Left kidney (tissue), 8 donors: ENCODE measurements at places on chromosomes 2 and 18. TPM values are rescaled to one million over a fixed set of nuclear protein-coding genes. Genes with fewer than 3 reads are reported as not detected.

The L3MBTL4 gene
- 6.4 TPM for polyA plus RNA-seq

The PLEKHH2 gene
- polyA plus RNA-seq: 66.9 TPM

The SERPINB10 gene
- polyA plus RNA-seq: 0.27 TPM

The TCF4 gene
- polyA plus RNA-seq: 77.2 TPM

DNA sequence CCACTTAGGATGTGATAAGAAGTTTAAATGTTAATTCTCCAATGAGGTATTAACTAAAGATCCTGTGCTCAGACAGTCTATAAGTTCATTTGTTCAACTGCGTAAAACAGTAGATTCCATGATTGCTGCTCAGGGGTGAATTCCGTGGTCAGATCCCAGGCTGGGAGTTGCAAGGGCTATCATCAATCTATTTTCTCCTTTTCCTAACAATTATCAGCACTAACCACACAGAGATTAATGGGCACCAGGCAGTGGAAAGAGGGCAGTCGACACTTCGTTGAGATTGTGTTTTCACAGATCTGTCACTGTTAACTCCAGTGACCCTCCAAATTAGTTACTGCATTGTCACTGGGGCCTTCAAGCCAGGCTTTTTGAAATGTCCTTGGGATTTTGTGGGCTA, 154.1 kb upstream of the SPRED2 start:
- DNase-seq: no peak
